ENCODE measurements at places on chromosomes 1 and 21.

- no peak for DNase-seq
Observed at GRCh38 chr1:24657781-24658180, 14.7 kb downstream of the SRRM1 start.

GRCh38 chr1:210618369-210618768 is 289.7 kb downstream of the HHAT start:
- DNase-seq = no peak

DNA sequence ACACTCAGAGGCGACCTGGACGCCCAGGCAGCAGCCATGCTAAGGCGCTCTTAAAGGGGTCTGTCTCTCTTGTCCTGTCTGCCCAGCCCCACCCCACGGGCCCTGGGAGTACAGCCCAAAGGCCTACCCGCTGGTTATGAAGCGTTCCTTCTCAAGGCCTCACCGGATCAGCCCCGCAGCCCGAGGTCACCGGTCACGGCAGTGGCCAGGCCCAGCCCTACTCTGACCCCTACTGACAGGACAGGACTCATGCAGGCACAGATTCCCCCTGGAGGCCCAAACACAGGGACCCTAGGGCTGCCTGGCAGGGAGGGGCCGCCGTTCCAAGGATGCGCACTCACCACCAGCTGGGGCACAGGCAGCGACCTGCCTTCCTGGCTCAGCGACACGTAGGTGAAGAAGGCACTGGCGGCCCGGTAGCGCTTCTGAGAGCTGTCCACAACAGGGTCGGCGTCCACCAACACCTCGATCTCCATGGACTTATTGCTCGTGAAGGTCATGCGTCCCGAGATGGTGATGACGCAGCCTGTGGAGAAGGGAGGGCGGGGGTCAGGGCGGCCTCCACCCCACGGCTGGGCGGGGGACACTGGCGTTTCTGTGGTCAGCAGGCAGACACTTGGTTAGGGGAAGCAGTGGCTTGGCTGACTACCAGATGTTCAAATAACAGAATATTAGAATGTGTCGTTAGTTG is 20.0 kb upstream of the GPR153 start:
- no peak for DNase-seq

DNA sequence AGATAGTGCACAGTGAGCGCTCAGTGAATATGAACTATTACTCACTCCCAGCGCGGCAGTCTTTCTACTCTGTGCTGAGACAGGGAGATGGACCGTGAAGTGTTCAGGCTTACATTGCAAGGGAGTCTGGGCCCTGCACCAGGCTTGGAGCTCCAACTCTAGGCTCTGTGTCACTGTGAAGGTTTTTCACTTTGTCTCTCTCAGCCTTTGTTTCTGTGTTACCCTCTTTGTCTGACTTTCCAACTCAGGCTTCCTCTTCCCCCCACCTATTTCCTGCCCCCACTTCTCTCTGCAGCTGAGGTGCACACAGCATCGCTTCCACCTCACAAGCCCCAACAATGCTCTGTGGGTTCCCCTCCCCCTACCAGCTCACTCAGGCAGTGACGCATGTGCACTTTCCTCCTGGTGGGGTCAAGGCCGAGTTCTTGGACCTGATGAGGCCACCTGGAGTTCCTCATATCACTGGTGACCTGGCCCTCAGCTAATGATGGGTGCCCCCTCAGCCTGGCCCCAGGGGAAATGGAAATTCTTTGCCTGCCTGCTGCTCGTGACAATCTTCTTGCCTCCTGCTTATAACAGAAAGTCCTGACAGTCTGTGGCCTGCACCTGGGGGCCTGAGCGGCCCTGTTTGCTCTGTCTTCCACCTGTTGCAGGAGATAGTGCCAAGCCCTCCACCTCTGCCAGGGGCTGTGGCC is 1.1 kb upstream of the LCK start:
- no peak for DNase-seq

- DNase-seq = peak; percentile 36
Observed at GRCh38 chr1:17494114-17494729, 45.3 kb upstream of the ARHGEF10L start.

GRCh38 chr1:228036701-228037231 is 30.0 kb downstream of the WNT3A start:
- no peak for DNase-seq

- peak; percentile 81 for DNase-seq
Observed at GRCh38 chr1:111739194-111739924, at the start of gene INKA2. INKA2 (minus strand) TSS chr1:111739395; CDS start chr1:111739242, 153 bp downstream.

All from stromal cell of bone marrow (primary cell).